ENCODE measurements at places on chromosomes 6 and 20. TPM values are rescaled to one million over a fixed set of nuclear protein-coding genes. Genes with fewer than 3 reads are reported as not detected.

CGA gene
- total RNA-seq, result not detected

NELFE gene
- total RNA-seq, result 65.3 TPM

SASH1 gene
- 16.9 TPM for total RNA-seq

NDUFAF4 gene
- total RNA-seq, result 29.0 TPM

GSTA2 gene
- 1.1 TPM for total RNA-seq

C20orf144 gene
- not detected for total RNA-seq

GATA5 gene
- total RNA-seq, result 6.2 TPM

TPX2 gene
- 2.3 TPM for total RNA-seq

FBXO30 gene
- total RNA-seq, result 8.0 TPM

OR2H1 gene
- total RNA-seq, result not detected

PDYN gene
- total RNA-seq, result not detected

ISM1 gene
- 0.88 TPM for total RNA-seq

C2 gene
- total RNA-seq, result 107 TPM

DYNLT2 gene
- total RNA-seq, result 2.2 TPM

CDH26 gene
- total RNA-seq, result 0.55 TPM

POFUT1 gene
- total RNA-seq, result 23.7 TPM

AP5S1 gene
- total RNA-seq, result 23.9 TPM

NKX2-2 gene
- not detected for total RNA-seq

TBXT gene
- not detected for total RNA-seq

SDCBP2 gene
- total RNA-seq, result 1.9 TPM

RPP40 gene
- total RNA-seq, result 16.3 TPM

Data from adrenal gland (tissue), 19 donors.